ENCODE measurements at places on chromosomes 13 and 19.

- no peak for DNase-seq
These were observed 34.3 kb upstream of the PCDH8 start for GRCh38 chr13:52882785-52883184.

- DNase-seq, result peak; percentile 40
These were observed 5.7 kb downstream of the REX1BD start for GRCh38 chr19:18594096-18594823.

- DNase-seq, result no peak
These were observed 1.1 kb downstream of the SYDE1 start for GRCh38 chr19:15108145-15108844.

- DNase-seq, result no peak
These were observed 137.2 kb downstream of the EFNB2 start for GRCh38 chr13:106398289-106398688.

GRCh38 chr19:46435009-46435408 lies 6.3 kb upstream of the PNMA8C start:
- DNase-seq, result no peak

GRCh38 chr19:58182577-58182988 lies 278 bp upstream of the ZNF274 start:
- DNase-seq, result peak; percentile 71

DNA sequence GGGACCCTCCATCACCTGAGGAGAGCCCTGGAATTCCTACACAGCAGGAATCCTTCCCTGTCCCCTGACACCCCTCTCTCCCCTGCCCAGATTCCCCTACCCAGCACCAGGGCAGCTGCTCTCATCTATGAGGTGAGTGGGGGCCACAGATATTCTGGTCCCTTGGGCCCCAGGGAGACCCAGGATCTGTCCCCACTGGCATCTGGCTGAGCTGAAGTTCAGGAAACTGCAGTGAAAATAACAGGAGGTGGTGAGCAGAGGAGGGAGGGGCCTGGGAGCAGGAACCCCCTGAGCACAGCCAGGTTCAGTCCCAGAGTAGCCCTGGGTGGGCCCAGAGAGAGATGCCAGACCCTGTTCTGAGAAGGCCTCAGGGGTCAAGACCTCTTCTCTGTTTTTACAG lies 10.1 kb downstream of the CEACAM21 start:
- DNase-seq, result no peak

DNA sequence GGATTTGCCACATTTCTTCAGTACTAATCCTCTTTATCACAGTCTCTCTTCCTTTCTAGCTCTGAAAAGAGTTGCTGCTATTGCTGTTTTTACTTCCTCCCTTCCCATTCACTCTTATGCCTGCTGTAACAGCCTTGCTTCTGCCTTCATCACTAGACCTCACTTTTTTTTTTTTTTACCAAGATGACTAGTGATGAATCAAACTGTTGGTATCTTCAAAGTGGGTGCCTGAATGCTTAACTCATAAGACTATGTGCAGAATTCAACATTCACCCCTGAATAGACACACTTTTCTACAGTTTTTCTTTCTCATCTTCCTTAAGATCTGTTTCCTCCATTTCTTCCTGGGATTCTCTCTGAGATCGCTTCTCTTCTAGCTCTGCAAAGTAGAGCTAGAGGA lies 217.2 kb upstream of the HTR2A start:
- DNase-seq, result no peak

DNA sequence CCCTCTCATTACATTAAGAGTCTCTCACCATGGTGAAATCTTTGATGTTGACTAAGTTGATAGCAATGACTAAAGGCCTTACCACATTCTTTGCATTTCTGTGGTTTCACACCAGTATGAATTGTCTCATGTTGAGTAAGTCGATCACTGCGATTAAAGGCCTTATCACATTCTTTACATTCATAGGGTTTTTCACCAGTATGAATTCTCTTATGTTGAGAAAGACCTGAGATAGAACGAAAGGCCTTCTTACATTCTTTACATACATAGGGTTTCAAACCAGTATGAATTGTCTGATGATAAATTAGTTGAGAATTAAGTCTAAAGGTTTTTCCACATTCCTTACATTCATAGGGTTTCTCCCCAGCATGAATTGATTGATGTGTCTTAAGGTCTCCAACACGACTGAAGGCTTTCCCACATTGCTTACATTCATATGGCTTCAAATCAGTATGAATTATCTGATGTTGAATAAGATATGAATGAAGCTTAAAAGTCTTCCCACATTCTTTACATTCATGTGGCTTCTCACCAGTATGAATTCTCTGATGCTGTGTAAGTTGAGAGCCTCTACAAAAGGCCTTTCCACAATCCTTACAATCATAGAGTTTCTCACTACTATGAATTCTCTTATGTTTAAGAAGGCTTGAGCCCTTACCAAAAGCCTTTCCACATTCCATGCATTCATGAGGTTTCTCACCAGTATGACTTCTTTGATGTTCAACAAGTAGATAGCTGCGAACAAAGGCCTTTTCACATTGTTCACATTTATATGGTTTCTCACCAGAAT lies 45.6 kb downstream of the ZNF283 start:
- DNase-seq, result no peak

DNA sequence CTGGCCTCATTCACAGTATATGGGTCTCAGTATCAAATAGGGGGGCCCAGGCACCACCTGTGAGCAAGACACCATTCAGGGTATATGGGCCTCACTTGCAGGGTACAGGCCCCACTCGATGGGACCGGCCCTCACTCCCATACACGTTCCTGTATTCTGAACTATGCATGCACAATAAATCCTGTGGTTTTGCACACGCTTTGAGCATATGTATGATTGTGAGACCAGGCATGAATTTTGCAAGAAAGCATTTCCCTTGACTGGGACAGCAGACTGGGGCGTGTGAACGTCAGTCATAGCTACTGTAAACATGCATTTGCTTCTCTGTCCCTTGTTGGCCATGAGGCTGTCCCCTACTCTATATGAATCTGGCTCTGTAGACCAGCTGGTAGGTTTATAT lies 637 bp upstream of the PNMA8B start:
- DNase-seq, result no peak

- DNase-seq, result no peak
These were observed 28.9 kb downstream of the KCTD15 start for GRCh38 chr19:33825556-33825955.

- DNase-seq, result no peak
These were observed 203.0 kb downstream of the KCTD12 start for GRCh38 chr13:76683168-76683567.

GRCh38 chr13:27971776-27972477 lies 2.8 kb upstream of the CDX2 start:
- no peak for DNase-seq

DNA sequence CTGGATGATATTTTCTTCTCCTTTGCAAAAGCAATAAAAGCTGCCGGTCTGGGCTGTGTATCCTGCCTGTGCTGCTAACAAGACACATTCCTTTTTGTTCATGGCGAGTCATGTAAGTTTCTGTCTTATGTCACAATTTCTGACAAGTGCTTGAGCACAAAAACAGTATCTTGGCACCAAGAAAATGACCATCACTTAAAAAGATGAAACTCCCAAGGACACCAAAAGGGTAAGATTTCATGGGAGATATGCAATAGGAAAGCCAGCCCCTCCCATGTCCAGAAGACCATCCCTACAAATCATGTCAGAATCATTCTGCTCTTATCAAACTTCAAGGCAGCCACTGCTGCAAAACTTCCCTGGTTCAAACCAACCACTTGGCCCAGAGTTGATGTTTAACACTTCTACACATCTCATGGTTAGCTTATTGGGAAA lies 375.4 kb upstream of the ZNF507 start:
- no peak for DNase-seq

GRCh38 chr19:14837391-14837790 lies 2.4 kb upstream of the OR7A5 start:
- no peak for DNase-seq

GRCh38 chr19:32324631-32325285 lies 20.7 kb upstream of the ZNF507 start:
- DNase-seq, result no peak

DNA sequence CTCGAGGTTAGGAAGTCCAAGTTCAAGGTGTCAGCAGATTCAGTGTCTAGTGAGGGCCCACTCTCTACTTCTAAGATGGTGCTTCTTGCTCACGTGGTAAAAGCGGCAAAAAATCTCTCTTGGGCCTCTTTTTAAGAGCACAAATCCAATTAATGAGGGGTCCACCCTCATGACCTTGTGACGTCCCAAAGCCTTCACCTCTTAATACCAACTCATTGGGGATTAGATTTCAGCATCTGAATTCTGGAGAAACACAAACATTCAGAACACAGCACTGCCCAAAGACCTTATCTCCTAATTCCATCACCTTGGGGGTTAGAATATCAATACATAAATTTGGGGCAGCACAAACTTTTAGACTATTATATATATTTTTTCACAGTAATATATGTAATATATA lies 146.4 kb upstream of the GPC6 start:
- DNase-seq, result no peak

- DNase-seq, result no peak
These were observed 98.6 kb downstream of the RBM26 start for GRCh38 chr13:79307433-79307861.

DNA sequence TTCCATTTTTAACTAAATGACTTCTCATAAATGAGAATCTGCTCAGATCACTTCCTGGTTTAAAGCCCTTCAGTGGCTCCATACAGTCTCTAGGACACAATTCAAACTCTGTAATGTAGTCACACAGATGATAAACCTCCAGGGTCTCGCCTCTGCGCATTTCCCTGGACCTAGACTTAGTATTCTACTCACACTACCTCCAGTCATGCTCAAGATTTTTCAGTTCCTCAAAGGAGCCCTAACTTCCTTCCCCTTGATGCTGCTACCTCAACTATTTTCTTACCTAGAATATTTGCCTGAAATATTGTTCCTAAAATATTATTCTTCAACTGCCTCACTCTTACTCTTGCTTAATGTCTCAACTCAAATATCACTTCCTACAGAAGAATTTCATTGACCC lies 86.7 kb upstream of the TPP2 start:
- no peak for DNase-seq

DNA sequence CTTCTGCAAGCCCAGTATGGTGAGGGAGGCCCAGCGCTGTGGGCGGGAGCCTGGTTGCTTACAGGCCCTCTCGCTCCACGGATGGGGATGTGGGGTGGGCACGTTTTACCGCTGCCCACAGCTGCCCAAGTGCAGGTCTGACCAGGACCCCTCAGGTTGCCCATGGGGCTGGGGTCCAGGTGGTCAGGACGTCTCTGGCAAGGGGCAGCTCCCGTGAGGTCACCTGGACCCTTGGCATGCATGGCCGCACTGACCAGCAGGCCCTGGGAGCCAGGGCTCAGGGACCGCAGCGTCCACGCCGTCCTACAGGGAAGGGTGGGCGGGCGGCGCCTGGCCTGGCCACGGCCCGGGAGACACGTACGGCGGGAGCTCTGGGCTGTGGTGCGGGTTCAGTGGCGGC lies 32.8 kb downstream of the GAS6 start:
- no peak for DNase-seq

- no peak for DNase-seq
These were observed 237.8 kb downstream of the TUBA3C start for GRCh38 chr13:18943721-18944391.

DNA sequence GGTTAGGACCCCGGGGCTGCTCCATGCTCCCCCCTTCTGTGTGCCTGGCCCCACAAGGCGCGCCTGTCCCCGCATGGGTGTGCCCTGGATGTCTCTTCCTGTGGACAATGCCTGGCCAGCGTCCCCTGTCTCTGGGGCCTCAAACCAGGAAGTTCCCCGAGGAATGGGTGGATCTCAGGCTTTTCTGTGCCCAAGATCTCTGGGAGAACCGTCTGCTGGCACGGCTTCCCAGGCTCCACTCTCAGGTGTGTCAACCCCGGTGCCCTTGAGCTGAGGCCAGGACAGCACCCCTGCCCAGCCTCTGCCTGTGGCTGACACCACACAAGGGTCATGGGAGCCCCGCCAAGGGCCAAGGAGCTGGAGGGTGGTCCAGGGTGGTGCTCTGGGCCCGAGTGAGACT lies 15.7 kb downstream of the ZNF444 start:
- DNase-seq, result no peak

- no peak for DNase-seq
These were observed 17.1 kb upstream of the DPY19L3 start for GRCh38 chr19:32388393-32388855.

- no peak for DNase-seq
These were observed 22.4 kb upstream of the PLAUR start for GRCh38 chr19:43692385-43692784.

GRCh38 chr13:26606631-26607030 lies 49.1 kb downstream of the WASF3 start:
- no peak for DNase-seq

DNA sequence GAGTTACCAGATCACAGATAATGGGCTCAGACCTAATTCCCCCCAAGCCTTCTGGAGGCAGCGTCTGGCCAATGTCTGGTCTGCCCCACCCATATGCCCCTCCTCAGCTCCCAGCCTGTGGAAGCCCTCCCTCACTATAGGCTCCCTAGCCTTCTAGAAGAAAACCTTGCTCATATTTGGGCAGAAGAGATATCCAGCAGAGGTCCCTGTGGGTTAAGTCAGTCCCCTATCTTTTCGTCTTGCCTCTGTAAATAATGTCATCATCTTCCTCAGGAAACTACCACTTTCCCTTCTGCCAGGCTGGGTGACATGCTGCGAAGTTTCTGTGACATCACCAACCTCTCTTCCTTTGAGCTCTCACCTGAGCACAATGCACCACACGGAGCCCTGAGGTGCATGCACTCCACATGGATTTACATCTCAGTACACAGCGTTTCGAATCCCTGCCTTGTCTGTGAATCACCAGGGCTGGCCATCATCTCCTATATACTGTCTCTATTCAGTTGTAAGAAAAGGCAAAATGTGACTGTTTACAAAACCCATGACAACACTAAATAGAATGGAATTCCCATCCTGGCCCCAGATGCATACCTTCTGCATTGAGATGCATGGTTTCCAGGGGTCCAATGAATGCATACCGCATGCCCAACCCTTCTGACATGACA lies 112.8 kb downstream of the CRYL1 start:
- no peak for DNase-seq

- no peak for DNase-seq
These were observed 4.0 kb upstream of the GRIN3B start for GRCh38 chr19:996051-996838.

DNA sequence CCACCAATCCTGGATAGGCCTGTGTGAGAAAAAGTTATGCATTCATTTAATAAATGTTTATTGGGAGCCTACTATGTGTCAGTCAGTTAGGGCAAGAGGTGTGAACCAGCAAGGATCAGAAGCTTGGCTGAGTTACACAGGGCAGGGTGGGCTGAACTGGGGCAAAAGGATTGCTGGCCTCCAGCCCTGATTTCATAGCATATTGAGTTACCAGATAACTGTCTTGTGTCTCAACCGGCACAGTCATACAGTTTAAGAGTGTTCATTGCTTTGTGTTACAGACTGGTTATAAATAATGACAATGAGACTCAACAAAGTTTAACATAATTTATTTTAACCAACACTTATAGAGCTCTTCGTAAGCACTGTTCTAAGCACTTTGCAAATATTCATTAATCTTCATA lies 253.8 kb downstream of the DLEU7 start:
- no peak for DNase-seq

GRCh38 chr19:10061717-10062310 lies 24.3 kb upstream of the SHFL start:
- no peak for DNase-seq

Data from NK-92 treated with Interleukin-12 subunit alpha and Interleukin-12 subunit beta, amount 100 ng/mL, for 24 hours (cell line).